ENCODE measurements at places on chromosomes 13 and 19.
A peak's percentile ranks its signal among the peaks of the same experiment; 100 is the strongest.

DNA sequence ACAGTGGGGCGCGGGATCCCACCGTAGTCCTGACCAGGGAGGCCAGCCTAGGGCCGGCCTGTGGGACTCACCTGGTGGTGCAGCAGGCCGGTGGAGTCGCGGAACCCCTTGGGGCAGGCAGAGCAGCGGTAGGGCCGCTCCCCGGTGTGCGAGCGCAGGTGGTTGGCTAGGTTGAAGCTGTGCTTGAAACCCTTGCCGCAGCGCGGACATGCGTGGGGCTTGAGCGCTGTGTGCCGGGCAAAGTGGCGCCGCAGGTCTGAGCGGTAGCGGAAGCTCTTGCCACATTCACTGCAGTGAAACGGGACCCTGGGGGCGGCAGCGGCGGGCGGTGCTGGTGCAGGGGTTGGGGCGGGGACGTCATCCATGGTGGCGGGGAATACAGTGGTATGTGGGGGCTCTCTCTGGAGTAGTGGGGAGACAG is 1.8 kb downstream of the FIZ1 start:
- no peak for DNase-seq

- DNase-seq, result no peak
Measured at GRCh38 chr13:94058821-94059360, 420.6 kb downstream of the DCT start.

DNA sequence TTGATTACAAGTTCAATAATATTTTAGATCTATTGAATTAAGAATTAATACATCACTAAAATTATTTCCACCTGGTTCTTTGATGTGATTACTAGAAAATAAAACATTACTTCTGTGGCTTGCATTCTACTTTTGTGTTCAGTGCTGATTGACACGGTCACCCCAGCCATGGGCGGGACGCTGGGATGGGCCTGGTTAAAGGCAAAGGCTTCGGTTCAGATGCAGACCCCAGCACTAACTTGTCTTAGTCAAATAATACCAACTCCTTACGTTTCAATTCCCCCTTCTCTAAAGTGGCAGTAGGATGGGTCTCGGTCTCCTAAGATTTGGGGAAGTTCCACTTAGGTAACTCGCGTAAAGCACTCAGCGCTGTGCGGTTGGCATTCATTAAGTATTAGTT is 144.9 kb downstream of the URI1 start:
- no peak for DNase-seq

- no peak for DNase-seq
Measured at GRCh38 chr13:24038841-24039330, 121.6 kb upstream of the SPATA13 start.

DNA sequence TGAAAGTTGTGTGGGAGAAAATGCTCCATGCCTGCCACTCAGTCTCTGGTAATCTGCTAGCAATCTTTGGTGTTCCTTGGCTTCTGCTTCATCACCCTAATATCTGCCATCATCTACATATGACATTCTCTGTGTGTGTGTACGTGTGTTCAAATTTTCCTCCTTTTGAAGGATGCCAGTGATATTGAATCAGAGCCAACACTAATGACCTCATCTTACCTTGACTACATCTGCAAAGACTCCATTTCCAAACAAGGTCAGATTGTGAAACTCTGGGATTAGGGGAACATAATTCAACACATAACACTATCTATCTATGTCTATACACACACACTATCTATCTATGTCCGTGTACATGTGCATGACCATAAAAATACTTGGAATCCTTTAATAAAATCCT is 81.4 kb upstream of the IRS2 start:
- DNase-seq, result no peak

GRCh38 chr19:38670921-38671398 is 23.5 kb downstream of the ACTN4 start:
- DNase-seq, result no peak

DNA sequence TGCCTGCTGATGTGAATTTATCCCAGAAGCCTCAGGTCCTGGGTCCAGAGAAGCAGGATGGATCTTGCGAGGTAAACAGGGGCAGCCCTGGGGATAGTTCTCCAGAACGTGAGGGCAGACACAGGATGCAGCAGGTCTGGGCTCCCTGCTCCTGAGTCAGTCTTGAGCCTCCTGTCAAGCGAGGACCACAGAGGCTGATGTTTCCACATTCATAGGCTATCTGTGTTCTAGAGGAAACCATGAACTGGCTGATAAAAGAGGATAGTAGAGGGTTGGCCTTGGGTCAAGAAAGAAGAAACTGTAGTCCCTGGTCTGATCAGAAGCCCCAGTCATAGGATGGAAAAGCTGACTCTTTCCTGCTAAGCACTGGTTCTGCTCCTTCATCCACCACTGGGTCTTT is 2.2 kb downstream of the ZNF175 start:
- DNase-seq, result no peak

DNA sequence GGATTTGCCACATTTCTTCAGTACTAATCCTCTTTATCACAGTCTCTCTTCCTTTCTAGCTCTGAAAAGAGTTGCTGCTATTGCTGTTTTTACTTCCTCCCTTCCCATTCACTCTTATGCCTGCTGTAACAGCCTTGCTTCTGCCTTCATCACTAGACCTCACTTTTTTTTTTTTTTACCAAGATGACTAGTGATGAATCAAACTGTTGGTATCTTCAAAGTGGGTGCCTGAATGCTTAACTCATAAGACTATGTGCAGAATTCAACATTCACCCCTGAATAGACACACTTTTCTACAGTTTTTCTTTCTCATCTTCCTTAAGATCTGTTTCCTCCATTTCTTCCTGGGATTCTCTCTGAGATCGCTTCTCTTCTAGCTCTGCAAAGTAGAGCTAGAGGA is 217.2 kb upstream of the HTR2A start:
- no peak for DNase-seq

DNA sequence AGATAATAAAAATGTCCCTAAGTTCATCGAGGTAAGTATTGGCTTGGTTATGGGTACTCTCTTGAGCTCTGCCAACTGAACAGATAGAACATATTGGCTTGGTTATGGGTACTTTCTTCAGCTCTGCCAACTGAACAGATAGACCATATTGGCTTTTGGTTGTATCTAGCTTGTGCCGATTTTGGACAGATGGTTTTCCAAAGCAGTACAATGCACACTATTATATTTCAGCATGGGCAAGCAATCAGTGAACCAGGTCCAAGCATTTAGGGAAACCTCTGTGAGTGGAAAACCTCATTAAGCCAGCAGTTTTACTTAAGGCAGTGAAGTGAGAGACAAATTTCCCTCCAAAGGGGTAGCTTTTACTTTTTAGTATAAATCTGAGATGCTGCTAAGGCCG is 1440.5 kb upstream of the SPRY2 start:
- DNase-seq, result no peak

- no peak for DNase-seq
Measured at GRCh38 chr13:79314652-79315051, 91.4 kb downstream of the RBM26 start.

DNA sequence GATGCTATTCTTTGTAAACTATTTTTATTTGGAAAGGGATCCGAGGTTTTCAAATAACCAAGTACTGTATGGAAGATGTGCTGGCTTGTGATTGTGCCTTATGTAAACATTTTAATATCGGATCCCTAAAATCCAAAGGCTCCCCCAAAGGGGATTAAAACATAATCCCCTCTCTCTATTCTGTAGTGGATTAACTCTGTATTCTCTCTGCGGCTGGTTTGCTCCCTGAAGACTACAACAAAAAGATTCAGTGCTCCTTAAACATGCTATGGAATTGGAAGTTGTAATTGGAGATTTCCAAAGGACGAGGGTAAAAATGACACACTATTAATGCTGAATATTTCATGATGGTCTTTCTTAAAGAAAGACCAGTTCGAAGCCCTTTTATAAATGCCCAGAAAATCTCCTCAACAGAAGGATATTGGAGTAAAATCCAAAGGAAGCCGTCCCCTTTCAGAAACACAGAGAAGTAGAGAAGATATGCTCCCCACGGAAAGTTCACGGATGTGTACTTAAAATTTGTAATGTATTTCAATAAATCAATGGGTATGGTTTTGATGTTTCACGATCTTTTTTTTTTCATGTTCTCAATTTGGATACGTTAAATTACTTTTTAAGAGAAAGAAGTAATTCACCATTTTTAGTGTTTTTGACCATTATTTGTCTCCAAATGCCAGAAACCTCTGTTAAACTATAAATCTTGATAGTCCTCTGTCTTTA is 6.5 kb downstream of the MAB21L1 start:
- no peak for DNase-seq

GRCh38 chr19:54115109-54116063 is at the start of the genes PRPF31 and TFPT:
Gene PRPF31 (plus strand): TSS chr19:54115754. CDS start chr19:54118279, 2,525 bp downstream.
Gene TFPT (minus strand): TSS chr19:54115657. CDS start chr19:54115269, 388 bp downstream.
- DNase-seq, result peak; percentile 97

GRCh38 chr13:75771818-75772217 is 135.7 kb downstream of the LMO7 start:
- DNase-seq, result no peak

DNA sequence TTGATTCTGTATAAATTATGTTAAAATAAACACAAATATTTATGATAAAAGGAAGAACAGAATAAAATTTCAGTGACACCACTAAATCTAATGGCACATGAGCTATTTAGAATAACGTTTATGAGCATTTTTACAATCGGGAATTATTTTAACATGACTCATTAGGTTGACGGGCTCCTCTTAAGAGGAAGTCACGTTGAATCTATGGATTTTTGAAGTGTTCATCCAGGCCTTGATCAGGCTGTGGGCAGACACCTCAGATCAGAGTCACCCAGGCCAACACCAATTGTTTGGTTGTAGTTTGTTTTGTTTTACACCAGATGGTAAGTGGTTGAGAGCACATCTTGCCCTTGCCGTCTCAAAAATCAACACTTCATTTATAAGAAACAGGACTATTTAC is 257.8 kb downstream of the FOXO1 start:
- DNase-seq, result no peak

DNA sequence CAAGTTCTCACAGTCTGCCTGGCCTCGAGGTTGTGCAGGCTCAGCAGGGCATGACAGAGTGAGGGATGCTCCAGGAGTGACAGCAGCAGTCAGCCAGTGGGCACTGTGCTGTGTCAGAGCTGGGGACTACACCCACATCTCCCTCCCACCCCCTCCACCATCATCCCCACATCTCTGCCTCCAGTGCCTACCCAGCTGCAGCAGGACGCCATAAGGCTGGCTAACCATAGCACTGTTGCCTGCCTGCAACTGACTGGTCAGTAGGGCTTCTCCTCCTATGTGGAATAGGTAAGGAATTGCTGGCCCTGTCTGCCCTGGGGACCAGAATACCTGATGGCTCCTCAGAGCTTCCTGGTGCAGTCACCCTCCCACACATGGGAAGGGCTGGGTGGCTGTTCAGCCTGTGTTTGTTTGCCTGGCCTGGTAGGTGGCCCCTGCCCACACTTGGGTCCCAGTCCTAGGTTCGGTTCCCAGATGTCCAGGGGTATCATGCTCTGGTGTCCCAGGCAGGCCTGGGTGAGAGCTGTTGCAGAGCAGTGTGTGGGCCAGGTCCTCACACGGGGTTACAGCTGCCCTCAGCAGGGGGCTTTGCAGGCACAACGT is 15.7 kb downstream of the GPI start:
- DNase-seq, result no peak

GRCh38 chr13:20331949-20332348 is 99.8 kb upstream of the GJB6 start:
- no peak for DNase-seq

GRCh38 chr13:95226050-95226449 is 75.2 kb downstream of the ABCC4 start:
- no peak for DNase-seq

- DNase-seq, result peak; percentile 78
Measured at GRCh38 chr19:7348587-7349230, at the start of gene ARHGEF18. Gene ARHGEF18 (plus strand): TSS chr19:7348937. CDS start chr19:7362891, 13,954 bp downstream.

GRCh38 chr19:51551673-51552432 is 19.2 kb upstream of the ZNF175 start:
- no peak for DNase-seq
